ENCODE measurements at places on chromosomes 2 and 18.

DNA sequence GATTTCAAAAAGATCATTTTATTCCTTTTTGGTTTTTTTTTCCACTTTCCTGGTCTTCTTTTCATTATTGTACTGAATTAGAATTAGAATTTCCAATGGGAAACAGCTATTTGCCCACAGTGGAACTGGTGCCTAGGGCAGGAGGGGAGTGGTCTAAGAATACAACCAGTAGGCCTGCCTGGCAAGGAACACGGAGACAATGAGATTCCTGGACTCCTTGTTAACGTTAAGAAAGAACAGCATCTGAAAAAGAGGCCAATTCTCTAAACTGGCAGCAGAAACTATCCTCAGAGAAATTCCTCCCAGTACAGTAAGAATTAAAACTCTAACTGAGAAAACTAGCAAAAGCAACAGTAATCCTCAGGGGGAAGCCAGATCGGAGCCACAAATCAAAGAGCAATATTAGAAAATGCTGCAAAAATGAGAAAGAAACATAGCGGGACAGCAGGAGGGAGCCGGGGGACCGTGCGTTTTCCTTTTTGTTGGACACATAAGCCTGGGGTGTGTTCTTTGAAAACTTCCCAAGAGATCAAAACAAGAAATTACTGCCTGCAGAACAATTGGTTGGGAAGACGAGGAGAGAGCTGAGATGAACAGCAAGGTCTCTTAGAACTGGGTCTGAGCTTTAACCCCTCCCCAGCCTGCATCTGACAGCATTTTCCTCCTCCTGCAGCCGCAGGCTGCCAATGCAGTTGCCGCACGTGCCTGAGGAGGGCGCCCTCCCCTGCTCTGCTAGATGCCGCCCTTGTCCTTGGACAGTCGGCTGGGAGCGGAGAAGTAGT, 776.0 kb downstream of the TSN start:
- DNase-seq, result no peak

DNA sequence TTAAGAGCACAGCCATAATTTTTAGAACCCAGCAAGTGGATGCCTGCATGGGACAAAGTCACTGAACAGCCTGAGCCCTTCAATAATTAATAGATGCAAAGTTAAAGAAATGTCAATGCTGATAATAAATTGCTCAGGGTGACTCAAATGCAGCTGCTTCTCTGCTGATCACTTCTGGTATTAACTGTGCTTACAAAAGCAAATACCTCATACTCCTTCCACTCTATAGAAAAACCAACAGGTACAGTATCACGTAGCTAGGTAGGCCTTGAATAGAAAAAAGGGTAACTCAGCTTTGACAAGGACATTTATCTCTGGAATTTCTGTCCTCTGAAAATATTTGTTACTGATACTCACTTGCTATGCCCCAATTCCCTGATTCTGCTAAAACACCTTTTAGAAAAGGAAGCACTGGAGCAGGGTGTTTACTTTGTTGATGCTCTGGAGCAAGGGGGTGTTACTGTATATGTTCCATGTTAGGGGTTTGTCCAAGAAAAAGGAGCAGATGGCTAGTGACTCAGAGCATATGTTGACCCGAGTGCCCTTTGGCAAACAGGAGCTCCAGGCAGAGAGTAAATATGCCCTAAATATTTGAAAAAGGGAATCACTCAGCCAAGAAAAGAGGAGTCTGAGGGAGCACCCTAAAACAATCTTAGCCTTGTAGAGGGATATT, 59.1 kb upstream of the RTN4 start:
- DNase-seq, result no peak

DNA sequence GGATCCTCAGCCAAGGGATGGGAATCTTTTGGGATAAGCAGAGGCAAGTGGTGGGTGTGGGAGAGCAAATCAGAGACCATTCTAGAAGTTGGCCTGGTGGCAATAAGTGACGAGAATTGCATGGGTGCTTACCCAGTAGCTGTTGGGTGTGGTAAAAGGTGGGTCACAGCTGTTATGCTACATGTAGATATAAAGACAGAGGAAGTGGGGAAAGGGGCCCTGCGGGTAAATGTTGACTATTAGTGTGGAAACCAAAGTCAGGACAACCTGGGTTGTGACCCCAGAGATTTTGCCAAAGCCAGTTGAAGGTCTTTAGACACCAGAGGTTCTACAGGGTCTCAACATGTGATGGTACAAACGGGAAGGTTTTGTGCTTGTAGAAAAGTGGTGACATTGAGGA, 443.6 kb upstream of the HNRNPA3 start:
- no peak for DNase-seq

DNA sequence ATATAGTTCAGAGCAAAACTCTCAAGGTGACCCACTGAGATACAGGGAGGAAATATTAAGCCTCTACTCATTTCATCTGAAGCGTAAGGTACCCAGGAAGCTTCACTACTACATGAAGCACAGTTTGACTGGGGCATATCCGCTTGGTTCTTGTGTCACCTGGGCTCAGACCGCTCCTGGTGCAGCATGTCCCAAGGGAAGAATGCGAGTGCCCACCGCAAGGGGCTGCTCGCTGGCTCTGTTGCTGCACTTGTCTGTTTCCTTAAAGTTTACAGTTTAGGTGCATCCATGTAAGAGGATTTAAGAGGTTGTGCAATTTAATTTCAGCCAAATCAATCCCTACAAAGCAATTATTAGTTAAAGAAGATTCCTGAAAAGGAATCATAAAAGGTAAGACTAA, 507.8 kb downstream of the FBXO15 start:
- DNase-seq, result no peak

DNA sequence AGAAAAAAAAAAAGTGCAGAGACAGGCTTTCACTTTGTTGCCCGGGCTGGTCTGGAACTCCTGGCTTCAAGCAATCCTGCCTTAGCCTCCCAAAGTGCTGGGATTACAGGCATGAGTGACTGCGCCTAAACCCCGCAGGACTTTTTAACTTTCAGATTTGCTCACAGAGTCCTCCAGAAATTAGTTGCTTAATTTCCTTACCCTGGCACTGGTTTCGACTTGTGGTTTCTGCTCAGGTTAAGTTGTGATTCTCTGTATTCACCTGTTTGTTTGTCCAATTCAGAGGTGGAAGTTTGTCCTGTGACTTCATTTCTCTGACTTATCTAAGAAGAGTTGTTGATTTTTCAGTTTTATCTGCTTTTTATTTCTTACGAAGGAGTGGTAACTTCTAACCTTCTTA, 238.1 kb downstream of the TMEM182 start:
- no peak for DNase-seq

- no peak for DNase-seq
Observed at GRCh38 chr2:45267062-45267792, 258.0 kb upstream of the SIX2 start.

DNA sequence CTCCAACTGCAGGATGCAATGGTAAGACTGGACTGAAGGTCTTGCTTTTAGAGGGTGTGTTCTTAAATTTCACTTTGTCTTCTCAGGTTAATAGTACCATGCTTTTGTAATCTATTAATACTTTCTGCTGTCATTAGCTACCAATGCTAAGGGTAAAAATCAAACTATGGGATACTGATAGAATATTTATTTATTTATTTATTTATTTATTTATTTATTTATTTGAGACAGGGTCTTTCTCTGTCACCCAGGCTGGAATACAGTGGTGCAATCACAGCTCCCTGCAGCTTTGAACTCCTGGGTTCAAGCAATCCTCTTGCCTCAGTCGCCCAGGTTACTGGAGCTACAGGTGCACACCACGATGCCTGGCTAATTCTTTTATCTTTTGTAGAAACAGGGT, 152.1 kb downstream of the SPP2 start:
- no peak for DNase-seq

DNA sequence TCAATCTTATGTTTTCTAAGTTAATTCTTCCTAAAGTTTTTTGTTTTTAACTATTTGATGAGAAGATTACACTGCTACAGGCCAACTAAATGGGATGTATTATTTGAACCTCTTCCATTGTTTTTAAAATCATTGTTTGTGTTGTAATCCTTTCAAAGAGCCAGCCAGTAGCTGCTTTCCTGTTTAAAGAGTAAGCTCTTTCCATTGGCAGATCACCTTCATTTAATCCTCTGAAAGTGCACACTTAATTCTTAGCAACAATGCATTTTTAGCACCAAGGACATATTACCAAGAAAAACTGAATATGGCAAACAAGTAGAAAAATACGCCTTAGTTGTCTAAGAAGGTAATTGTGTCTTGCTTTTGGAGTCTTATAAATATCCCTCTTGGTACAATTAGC, 54.0 kb downstream of the MEIS1 start:
- DNase-seq, result no peak

DNA sequence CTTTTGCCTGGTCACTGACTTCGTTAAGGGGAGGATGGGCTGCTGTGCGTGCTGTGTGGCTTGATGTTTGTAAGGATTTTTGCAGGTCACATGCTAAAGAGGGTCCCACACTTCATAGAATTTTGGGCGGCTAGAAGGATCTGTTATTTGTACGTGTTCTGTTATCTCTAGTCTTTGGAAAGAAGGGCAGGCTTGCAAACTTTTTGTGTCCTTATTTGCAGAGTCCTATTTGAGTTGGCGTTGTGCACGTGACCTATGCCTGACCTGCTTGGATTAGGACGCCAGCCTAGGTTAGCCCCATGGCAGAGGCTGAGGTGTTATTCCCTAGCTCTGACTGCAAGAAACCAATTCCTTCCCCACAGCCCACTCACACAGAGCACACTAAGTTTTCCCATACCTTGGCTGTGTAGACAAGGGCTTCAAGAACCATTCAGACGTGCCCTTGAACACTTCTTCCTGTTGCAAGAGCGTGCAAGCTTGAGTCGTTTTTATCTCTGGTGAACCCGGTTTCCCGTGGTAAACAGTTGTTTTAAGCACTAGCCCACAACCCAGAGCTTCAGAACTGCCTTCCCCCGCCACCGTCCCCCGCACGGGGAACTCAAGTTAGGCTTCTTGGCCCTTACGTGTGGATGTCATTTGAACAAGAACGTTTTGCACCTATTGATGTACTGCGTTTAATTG, 94.6 kb downstream of the LDLRAD4 start:
- DNase-seq, result no peak

- DNase-seq, result no peak
Observed at GRCh38 chr2:211748339-211748738, 790.3 kb downstream of the ERBB4 start.
